ENCODE measurements at places on chromosomes 16 and 17.

DNA sequence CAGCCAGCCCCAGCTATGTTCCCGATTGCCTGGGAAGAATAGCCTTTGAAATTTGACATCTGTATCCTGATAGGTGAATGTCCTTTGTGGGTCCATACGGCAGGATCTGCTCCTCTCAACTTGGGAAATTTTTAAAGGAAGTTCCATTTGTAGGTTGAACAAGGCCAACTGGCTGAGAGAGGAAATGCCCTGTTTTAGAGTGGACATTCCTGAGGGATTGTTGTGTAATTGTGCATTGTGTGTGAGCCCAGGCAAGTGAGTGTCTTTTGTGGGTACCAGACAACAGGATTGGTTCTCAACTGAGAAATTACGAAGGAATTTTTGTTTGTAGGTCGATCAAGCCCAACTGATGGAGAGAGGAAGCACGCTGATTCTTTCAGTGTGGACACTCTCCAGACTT is 2.6 kb upstream of the CPHXL2 start:
- no peak for DNase-seq

GRCh38 chr16:50326835-50327465 is 41.8 kb downstream of the BRD7 start:
- DNase-seq: peak; percentile 63

DNA sequence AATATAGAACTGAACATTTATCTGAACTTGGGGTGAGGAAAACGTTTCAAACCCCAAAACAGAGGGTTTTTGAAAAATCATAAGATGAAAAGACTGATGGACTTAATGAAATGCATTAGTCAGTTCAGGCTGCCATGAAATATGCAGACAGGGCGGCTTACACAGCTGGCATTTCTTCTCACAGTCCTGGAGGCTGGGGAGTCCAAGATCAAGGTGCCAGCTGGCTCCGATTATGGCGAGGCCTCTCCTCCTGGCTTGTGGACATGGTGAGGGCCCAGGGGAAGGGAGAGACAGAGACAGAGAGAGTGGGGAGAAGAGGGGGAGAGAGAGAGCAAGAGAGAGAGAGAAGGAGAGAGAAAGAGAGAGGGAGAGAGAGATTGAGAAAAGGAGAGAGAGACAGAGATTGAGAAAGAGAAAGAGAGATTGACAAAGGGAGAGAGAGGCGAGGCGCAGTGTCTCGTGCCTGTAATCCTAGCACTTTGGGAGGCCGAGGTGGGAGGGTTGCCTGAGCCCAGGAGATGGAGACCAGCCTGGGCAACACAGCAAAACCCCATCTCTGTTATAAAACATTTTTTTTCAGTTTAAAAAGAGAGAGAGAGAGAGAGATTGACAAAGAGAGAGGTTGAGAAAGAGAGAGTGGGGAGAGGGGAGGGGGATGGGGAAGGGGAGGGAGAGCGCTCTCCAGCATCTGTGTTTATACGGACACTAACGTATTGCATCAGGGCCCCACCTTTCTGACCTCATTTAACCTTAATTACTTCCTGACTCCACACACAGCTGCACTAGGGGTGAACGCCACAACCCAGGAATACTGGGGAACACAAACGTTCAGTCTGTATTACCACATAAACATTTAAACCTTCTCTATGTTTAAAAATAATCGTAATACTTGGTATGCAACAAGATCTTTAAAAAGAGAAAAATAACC is 24.6 kb upstream of the RPH3AL start:
- DNase-seq: peak; percentile 77

DNA sequence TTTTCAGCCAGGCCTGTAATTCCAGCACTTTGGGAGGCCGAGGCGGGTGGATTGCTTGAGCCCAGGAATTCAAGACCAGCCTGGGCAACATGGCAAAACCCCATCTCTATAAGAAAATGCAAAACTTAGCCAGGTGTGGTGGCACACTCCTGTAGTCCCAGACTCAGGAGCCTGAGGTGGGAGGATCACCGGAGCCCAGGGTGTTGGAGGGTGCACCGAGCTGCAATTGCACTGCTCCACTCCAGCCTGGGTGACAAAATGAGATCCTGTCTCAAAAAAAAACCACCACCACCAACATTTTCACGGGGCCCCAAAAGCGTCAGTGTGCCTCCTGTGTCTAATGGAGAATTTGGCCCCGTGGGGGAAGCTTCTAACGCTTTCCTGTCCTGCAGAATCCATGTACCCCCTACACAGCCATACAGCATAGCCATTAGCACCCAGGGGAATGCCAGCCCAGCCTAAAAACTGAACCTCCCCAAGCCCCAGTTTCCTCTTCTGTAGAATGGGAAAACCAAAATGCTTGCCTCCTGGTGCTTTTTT is 22.2 kb upstream of the MAP3K14 start:
- DNase-seq: no peak

DNA sequence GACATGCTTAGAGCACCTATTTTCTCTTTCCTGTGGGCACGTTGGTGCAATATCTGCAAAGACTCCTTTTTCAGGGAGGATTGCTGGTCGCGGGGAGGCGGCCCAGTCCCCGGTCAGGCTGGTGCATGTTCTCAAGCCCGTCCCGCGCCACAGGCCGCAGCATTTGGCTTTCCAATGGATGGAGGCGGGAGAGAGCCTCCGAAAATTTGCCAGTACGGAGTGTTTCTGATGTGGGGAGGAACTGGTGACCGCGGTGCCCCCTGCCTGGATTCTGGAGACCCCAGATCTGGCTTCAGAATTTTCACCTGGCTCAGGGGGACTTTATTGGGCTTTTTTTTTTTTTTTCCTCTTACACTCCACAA is 2.3 kb downstream of the CMIP start:
- no peak for DNase-seq

- DNase-seq: no peak
Observed at GRCh38 chr16:60945225-60945624, 1091.0 kb downstream of the CDH8 start.

DNA sequence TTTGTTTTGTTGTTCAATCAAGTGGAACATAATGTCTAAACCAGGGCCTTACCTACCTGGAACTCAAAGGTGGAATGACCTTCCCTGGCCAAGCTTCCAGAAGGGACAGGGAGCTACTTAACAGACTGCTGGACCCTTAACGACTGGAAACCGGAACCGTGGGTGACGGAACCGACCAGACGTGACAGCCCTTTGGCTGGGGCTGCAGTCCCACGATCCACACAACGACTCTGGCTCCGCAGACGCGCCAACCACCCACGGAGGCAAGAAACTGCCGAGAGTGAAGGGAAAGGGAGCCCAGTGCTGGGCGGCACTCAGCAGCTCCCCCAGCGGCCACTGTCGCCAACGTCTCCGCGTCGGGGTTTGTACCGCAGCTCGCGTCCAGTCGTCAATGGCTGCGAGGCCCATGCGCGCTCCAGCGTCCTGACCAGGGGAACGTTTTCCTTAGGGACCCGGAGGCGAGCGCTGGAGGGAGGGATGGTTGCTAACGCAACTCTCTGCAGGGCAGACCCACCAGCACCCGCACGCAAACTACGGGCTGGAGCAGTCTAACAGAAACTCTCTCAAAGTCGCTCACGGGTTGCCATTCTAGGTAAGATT is 5.5 kb upstream of the KIF22 start:
- peak; percentile 69 for DNase-seq

GRCh38 chr16:1297018-1297696 is 12.3 kb upstream of the UBE2I start:
- DNase-seq: peak; percentile 42

DNA sequence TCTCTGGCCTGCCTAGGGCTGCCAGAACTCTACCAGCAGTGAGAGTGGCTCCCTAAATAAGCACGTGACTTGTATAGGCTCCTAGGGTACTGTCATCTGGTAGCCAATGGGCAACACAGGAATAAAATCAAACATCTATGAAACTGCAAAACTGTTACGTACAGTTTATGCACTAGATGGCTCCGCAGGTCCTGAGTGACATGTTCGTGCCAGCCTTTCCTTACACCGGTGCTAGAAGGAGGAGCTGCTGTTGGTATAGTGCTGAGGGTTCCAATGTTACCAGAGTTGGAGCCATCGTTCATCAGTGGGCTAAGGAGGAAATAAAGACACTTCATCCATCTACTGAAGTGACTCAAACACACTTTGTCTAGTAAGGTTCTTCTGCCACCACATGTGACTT is 63.2 kb upstream of the TRAP1 start:
- no peak for DNase-seq

DNA sequence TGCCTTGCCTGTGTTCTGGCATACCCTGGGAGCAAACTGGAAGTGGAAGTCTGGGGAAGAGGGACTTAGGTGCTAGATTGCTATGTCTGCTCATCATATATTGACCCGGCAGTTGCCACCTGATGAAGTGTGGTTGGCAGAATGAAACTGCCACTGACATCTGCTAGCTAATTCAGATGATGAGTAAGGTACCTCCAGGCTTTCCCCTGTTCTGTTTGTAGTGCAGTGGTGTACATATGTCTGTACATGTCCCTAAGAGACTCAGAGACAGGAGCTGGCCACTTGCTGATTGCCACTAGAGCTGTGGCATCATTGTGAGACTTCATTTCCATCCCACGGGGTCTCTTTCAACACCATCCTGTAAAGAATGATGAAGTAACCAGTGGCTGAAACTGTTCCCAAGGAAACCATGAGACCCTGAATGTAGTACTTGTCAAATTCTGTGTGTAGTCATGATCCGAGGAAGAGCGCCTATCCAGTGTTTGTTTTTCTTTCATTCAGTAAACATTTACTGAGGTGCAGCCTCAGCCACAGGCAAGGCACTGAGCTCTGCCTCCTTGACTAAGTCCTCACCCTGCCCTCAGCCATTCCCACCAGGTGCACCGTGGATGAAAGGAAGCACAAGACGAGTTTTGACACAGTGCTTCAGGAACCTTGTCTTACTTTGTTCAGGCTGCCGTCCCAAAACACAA is 13.2 kb downstream of the CLUAP1 start:
- DNase-seq: peak; percentile 43

- peak; percentile 98 for DNase-seq
Observed at GRCh38 chr17:62819511-62820221, 11.6 kb upstream of the MARCHF10 start.

- no peak for DNase-seq
Observed at GRCh38 chr17:67272312-67273047, 27.5 kb upstream of the HELZ start.

DNA sequence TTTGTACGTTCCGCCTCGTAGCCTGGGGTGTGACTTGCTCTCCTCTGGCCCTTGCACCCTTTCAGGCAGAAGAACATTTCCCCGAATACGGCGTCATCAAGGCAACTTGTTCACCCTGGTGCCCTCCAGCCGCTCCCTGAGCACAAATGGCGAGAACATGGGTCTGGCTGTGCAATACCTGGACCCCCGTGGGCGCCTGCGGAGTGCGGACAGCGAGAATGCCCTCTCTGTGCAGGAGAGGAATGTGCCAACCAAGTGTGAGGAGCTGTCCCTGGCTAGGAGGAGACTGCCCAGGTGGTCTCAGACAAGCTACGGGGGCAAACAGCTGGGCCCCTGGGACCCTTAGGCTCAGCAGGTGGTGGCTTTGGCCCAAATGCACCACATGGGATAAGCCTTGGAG is 10.4 kb downstream of the LIMD2 start:
- no peak for DNase-seq

DNA sequence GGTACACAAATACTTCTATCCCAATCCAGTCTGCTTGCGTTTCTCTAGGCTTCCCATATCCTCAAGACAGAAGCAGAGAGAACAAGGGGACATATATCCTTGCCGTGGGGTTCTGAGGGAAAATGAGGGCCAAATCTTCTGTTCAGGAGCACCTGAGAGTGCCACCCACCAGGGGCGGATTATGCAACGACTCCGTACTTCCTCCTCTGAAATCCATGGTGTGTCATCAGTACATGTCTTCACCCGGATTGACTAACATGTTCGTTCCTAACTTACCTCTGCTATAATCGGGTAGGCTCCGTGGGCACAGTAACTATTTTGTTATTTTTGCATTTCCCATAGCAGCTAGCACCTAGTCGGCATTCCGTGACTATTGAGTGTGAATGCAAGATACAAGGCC is 7.8 kb upstream of the ZNF200 start:
- no peak for DNase-seq

DNA sequence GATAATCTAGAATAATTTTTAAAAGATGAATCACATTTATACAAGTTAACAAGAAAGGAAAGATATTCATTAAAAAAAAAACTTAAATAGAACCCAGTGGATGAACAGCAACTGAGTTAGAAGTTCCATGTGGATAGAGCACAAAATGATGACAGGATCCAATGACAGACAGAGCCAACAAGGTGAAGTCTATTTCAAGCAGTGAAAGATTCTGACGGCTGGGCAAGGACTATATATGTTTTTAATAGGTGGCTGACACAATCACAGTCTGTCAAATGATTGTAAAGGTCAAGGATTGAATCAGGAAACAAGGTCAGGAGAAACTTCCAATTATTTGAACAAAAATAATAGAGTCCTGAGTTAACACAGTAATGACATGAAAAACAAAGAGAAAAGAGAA is 1460.0 kb upstream of the CDH8 start:
- DNase-seq: no peak

- no peak for DNase-seq
Observed at GRCh38 chr17:80869481-80870145, 122.0 kb upstream of the CHMP6 start.

GRCh38 chr17:51666971-51667705 is 406.8 kb downstream of the UTP18 start:
- DNase-seq: no peak

Data from fibroblast of villous mesenchyme (primary cell).